ENCODE measurements at places on chromosomes 3 and 15.

DNA sequence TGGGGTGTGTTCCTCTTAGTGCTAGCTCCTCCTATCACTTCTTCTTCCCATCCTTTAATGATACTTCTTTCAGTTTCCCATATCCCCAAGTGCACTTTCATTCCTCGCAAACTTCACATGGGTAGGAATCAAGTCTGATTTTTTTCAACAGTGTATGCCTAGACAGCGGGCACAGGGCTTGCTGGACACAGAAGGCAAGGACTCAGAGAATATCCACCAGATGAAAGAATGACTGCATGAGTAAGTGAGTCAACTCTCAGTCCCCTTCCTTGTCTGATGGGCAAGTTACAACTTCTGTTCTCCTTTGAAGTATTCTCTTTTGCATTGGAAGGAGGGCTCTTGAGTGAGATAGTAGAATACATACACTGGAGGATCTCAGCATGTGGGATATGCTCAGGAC, 3.1 kb upstream of the SQOR start:
- DNase-seq, result no peak

GRCh38 chr3:62168356-62168755, 205.0 kb downstream of the FEZF2 start:
- no peak for DNase-seq

GRCh38 chr15:71800835-71801745, 9.3 kb upstream of the NR2E3 start:
- DNase-seq, result no peak

DNA sequence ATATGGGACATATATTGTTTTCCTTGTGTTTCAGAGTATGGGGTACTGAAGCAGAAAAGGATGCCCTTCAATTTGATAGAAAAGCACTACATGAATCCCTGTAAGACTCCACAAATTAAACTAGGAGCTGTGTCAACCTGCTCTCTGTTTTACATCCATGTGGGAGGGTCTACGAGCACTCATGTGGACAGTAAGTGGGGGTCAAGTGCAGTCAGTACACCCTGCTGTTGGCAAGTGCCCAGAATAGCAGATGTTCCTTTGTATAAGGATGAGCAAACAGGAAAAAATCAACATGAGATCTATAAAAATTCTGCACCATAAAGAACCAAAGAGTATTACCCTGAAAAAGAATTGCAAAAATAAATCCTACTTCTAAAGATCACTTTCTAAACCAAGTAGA, 659.9 kb downstream of the SI start:
- DNase-seq, result no peak

DNA sequence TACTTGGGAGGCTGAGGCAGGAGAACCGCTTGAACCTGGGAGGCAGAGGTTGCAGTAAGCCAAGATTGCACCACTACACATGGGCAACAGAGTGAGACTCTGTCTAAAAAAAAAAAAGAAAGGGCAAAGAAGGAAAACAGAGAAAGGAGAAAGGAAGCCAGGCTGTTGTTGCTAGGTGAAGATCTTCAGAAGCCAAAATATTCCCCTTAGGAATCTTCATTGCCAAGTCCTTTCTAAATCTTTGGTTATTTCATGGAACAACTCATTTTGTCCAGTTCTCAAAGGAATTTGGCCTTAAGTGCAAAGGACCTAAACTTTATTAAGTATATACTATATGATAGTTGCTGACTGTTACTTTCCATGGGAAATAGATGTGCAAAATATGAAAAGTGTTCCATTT, 59.2 kb upstream of the OSBPL11 start:
- no peak for DNase-seq
